ENCODE measurements at places on chromosomes 5 and 9.

DNA sequence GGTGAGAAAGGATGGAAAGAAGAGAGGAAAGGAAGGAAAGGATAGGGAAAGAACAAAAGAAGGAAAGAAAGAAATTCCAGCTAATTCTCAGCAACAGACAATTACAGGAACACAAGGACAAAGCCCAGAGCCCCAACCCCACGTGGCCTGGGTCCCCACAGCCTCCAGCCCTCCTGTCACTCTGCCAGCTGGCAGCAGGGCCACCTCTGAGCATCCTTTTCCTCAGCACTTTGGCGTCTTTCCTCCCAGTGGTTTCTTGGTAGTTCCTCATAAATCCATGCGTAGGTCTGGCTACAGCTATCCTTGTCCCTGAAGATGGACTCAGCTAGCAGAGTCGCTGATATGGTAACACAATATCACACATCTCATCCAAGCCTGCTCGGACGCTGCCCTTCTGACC, 28.3 kb downstream of the ADAMTS2 start:
- no peak for DNase-seq

DNA sequence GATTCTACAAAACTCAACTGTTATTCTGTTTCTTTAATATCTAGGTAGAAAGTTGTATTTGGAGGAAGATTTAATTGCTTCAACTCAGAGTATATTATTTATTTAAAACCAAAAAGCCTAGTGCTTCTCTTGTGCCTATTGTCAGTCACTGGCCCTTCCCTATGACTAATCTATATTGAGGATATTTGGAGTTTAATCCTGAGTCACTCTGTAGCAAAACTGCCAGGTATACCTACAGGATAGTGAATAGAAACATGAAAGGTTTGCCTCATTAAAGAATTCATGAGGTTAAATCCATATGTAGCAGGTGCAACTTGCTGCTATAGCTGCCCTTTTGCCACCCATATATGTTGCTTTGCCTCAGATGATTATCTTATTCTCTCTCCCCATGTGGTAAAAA, 15.1 kb downstream of the PLK2 start:
- no peak for DNase-seq

- no peak for DNase-seq
These were observed 74.5 kb downstream of the HMCN2 start for GRCh38 chr9:130340011-130340410.

DNA sequence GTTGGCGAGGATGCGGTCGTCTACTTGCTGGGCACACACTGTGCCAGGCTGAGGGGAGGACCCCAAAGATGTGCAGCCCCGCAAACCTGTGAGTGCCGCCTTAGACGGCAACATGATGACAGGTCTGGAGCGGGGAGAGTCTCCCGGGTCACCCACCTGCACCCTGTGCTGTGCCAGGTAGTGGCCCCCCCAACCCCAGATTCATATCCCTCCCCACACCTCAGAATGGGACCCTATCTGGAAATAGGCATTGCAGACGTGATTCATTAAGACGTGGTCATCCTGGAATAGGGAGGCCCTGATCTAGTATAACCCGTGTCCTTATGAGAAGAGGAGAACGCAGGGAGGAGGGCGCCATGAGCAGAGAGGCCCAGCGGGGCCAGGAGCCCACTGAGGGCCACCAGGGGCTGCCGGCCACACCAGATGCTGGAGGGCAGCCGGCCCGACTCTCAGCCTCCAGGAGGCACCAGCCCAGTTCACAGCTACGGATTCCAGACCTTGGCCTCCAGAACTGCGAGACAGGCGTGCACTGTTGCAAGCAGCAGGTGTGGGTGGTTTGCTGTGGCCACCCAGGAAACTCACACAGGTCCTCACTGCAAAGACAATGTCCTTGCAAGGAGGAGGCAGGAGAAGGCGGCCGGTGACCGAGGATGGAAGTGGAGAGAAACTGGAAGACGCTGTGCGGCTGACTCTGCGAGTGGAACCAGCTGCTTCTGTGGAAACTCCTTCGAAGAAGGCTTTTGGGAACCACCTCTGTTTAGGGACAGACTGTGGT, 131.9 kb upstream of the LPCAT1 start:
- DNase-seq, result no peak

DNA sequence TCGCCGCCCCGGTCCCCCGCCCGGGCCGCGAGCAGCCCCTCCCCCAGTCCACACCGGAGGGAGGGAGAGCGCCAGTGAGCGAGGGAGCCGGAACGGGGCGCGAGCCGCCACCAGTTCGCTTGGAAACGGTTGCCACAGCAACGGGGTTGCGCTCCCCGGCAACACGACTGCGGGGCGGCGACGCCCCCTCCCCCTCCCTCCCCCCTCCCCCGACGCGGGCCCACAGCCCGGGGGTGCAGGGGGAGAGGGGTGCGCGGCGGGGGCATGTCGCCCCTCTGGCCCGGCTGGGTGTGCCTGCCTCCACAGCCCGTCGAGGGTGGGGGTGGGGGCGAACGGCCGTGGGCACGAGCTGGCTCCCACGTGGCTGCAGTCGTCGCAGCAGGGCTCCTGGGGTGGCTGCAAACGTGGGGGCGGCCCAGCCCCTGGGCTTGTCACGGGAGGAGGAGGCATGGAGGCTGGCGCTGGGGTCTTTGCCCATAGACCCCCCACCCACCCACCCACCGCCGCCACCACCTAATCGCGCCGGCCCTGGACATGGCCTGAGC, 524 bp downstream of the PRR7 start:
- peak; percentile 72 for DNase-seq

GRCh38 chr9:138071292-138071691, 193.7 kb downstream of the CACNA1B start:
- DNase-seq, result no peak

- no peak for DNase-seq
These were observed 22.2 kb upstream of the EEIG1 start for GRCh38 chr9:128002959-128003358.

DNA sequence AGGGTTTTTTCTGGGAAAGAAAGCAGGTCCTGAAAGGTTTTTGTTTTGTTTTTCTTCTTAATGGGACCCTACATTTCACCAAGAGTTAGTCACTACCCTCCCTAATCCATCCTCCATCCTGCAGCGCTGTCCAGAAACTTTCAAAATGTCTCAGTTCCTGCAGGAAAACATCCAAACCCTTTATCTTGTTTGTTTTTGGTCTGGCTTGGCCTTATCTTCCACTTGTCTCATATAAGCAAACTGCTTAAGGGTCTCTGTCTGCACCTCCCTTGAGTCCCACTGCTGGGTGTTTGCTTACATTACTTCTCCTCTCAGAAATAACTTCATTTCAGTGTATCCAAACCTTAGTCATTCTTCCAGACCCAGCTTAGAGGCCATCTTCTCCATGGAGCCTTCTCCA, 11.0 kb upstream of the TRAF1 start:
- no peak for DNase-seq

- DNase-seq, result peak; percentile 3
These were observed 157.8 kb downstream of the ARHGEF28 start for GRCh38 chr5:73783828-73784227.

GRCh38 chr9:36323926-36324325, 65.7 kb upstream of the GNE start:
- DNase-seq, result no peak

- no peak for DNase-seq
These were observed 69.9 kb upstream of the ZNF608 start for GRCh38 chr5:124816381-124816780.

GRCh38 chr5:151348789-151349188, 1.4 kb upstream of the SLC36A2 start:
- DNase-seq, result no peak

DNA sequence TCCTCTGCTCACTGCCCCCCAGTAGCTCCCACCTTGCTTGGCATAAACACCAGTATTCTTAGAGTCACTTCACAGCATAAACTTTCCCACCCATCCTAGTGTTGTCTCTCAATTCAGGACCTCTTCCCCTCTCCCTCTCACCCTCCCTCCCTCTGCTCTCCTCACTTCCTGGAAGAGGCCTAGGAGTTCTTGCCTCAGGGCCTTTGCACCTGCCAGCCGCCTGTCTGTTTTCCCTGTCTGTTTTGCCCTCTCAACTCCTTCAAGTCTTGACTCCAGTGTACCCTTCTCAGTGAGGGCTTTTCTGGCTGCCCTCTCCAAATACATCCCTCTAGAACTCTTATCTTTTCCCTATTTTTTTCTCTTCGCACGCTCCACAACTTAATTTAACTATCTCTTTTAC, 86.2 kb downstream of the ENTREP1 start:
- DNase-seq, result no peak

GRCh38 chr9:77224746-77225312, 47.5 kb downstream of the VPS13A start:
- no peak for DNase-seq

DNA sequence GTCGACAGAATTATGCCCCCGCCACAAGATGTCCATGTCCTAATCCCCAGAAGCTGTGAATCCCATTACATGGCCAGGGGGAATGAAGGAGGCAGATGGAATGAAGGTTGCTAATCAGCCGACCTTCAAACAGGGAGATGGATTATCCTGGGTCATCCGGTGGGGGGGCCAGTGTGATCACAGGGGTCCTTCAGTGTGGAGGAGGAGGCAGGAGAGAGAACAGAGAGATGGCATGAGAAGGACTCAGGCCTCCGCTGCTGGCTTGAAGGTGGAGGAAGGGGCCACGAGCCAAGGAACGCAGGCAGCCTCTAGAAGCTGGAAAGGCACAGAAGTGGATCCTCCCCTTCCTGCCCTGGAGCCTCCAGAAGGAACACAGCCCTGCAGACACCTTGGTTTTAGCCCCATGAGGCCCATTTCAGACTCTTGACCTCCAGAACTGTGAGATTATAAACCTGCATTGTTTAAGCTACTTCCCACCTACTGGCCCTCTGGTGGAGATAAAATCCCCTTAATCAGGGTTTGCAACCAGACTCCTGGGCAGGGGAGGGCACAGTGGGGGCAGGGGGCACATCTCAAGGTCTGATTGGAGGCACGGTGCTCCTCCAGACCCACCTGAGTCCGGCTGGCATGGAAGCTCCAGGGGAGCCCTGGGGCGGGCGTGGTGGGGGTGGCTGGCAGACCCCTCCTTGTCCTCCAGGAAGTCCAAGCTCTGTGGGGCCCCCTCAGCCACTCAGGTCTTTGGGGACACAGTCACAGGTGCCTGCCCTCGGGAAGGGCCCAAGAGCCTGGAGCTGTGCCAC, 13.8 kb downstream of the PTGES2 start:
- DNase-seq, result no peak

DNA sequence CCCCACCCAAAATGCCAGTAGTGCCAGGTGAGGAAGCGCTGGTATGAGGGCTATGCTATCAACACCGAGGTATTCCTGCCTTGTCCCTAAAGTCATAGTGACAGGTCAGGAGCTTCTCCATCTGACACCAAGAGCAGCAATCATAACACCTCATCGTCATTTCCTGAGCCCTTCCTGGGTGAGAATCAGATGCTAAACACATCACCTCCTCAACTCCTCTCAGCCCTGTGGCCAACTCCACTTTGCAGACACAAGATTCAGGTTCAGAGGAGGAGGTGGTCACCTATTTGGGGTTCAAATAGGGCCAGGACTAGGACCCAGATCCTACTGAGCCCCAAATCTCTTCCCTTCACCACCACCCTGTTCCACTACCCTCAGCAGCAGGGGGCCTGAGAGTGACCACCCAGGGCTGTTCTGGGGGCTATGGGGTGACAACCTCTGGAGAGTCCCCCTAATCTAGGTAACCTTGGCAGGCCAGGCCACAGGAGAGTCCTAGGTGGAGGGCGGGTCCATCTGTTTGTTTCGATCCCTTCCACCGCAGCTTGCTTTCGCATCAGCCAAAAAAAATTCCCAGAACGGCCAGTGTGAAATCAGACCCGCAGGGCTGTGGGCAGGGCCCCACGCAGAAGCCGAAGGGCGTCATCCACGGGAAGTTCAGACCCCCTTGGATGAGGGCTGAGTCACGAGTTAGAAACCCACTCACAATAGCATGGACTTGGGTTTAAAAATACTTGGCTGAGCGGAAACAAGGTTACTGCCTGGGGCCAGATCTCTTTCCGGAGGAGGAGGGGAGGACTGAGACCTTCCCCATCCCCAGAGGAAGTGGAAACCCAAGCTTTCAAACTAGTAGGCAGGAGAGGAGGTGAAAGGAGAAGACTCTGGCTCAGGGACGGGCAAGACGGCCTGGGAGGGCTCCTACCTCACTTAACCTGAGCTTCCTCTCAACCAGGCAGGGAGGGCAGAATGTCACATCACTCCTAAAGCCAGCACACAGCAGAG, 8.7 kb downstream of the STK10 start:
- no peak for DNase-seq

DNA sequence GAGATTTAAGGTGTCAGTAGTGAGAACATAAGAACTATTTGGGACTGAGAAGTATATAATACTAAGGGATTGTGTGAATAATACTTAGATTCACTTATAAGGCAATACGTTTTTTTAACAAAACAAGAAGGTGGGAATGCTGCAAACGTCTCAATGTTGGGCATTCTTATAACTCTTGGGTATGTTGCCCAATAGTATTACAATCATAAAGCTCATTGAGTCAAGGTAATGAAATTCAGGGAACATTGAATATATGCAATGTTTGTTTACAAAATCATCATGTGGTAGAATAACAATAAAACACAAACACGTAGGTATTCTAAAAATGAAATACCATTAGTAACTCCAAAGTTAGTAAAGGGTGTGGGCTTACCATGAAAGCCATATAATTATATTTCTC, 400.7 kb downstream of the KIAA0825 start:
- no peak for DNase-seq

- no peak for DNase-seq
These were observed 99.6 kb upstream of the PHYKPL start for GRCh38 chr5:178332210-178332641.

GRCh38 chr5:95861221-95861863, 38.8 kb upstream of the GLRX start:
- no peak for DNase-seq
